ENCODE measurements at places on chromosomes 4 and X.
A peak's percentile ranks its signal among the peaks of the same experiment; 100 is the strongest.

DNA sequence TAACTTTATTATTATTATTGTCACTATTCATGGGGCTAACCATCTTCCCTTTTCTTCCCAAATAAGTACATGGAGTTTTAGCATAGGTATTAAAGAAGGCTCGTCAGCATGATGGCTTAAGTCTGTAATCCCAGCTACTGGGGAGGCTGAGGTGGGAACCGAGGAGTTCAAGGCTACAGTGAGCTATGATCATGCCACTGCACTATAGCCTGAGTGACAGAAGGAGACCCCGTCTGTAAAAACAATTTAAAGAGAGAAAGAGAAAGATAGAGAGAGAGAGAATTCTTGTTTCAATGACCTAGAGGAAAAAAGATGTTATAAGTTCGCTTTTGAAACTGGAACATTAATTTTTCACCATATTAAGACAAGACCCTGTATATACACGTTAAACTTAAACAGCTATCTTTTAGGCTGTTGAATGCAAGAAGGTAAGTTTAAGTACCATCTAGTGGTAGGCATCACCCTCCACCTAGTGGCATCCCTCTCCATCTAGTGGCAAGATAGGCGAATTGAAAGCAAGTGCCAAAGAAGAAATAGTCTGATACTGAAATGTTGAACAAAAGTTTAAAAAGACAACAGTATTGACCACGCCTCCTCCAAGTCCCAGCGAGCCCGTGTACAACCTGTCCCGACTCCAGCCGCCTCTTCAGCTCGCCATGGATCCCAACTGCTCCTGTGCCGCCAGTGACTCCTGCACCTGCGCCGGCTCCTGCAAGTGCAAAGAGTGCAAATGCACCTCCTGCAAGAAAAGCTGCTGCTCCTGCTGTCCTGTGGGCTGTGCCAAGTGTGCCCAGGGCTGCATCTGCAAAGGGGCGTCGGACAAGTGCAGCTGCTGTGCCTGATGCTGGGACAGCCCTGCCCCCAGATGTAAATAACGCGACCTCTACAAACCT lies 26.0 kb upstream of the YTHDC1 start:
- DNase-seq: peak; percentile 68

DNA sequence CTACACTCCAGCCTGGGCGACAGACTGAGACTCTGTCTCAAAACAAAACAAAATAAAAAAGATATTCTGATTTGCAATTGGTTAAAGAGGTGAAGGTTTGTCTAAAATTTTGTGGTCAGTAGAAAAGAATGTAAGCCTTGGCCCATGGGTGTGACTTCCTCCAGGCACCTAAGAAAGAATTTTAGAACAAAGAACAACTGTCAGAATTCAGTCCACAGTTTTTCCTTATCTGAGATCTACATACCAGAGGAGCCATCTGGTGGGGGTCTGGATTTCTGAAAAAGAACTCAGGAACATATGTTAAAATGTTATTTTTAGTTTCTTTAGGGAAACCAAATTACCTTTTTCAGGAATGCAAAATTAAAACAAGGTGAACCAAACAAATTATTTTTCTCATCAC lies 434.1 kb downstream of the ANKRD50 start:
- no peak for DNase-seq

GRCh38 chrX:40153345-40154249 lies 55.8 kb upstream of the BCOR start:
- peak; percentile 77 for DNase-seq

GRCh38 chr4:133178956-133179355 lies 29.9 kb downstream of the PCDH10 start:
- no peak for DNase-seq

GRCh38 chr4:159103384-159103990 lies 608 bp downstream of the RAPGEF2 start:
- DNase-seq: peak; percentile 35

GRCh38 chr4:67282749-67283148 lies 262.6 kb downstream of the CENPC start:
- no peak for DNase-seq

- DNase-seq: no peak
Observed at GRCh38 chr4:183333202-183333601, 11.0 kb upstream of the CLDN24 start.

- DNase-seq: no peak
Observed at GRCh38 chrX:16039363-16039762, 84.0 kb upstream of the GRPR start.

DNA sequence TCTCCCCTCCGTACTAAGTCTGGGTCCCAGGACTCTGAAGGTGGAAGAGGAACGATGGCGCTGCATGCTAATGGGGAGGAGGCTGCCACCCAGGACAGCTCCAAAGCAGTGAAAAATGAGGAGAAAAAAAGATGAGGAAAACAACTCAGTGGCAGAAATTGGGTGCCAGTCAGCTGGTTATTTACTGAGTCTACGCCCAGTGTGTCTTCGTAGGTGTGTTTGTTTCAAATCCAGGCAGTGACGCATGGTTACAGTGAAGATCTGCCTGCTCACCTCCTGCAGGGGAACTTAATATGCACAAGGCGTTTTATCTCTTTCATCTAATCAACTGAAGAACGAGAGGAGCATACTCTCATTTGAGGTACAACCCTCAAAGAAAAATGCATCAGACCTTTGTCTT lies 70.9 kb upstream of the FBXW7 start:
- no peak for DNase-seq

DNA sequence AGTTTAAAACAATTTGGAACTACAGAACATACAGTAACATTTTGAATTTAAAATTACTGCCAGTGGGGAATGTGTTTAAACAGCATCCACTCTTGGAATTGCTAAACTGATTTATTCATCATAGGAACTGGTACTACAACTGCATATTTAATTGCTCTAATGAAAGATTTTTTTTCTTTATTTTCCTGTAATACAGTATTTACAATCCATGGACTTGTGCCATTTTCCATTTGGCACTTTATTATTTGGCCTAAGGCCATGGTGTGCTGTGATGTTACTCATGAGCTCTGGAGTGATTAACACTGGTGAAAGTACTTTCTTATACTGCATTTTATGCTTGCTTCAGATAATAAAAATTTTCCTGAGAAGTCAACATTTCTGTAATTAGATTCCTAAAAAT lies 69.7 kb upstream of the NUDT6 start:
- DNase-seq: no peak

DNA sequence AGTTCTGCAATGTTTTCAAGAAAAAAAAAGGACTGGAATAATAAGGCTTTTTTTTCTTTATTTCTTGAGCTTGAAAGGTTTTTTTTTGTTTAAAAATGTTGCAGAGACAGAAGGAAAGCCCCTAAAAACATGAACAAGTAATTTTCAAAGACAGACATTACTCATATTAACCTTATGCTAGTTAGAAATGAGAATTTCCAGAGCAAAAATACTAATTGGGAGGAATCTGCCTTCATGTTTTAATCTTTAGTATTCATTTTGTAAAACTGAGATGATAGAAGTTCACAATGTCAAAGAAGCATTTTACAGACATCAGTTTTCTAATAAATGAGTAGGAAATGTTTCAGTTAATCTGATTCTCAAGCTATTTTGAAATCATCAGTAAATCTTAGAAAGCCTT lies 1805.3 kb downstream of the PCDH7 start:
- DNase-seq: no peak

- no peak for DNase-seq
Observed at GRCh38 chr4:40822420-40823166, 72.8 kb downstream of the NSUN7 start.

DNA sequence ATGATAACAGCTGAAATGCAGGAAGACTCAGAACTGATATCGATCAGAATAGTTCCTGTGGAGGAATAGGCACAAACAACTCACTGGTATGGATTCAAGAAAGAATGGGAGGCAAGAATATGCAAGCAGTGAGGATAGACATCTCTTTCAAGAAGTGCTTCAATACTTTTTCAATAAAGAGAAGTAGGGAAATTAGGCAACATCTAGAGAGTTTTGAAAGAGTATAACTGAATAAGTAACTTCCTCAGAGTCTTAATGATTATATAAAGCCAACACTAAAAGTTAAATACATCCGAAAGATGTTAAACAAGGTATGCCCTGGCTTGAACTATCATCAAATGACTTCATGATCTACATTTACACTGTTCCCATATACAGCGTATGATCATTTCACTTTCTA lies 1443.0 kb downstream of the PCDH7 start:
- DNase-seq: no peak

DNA sequence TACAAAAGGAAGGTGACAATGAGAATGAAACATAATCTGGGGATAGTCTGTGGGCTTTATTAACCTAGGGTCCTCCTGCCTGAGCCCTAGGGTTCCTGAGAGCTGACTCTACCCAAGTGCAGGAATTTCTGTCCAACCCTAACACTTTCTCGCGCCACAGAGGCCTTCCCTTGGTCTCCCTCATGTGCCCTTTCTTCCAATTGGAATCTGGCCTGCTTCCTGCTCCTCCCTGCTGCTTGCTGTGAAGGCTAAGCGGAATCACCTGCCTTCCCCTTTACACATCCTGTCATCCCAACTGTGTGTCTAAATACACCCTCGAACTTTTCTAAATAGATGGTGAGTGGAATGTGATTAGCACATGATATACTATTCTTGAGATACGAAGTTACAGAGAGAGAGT lies 5.9 kb downstream of the MAGEA11 start:
- DNase-seq: no peak

- no peak for DNase-seq
Observed at GRCh38 chr4:143296397-143297067, 40.1 kb upstream of the GAB1 start.

DNA sequence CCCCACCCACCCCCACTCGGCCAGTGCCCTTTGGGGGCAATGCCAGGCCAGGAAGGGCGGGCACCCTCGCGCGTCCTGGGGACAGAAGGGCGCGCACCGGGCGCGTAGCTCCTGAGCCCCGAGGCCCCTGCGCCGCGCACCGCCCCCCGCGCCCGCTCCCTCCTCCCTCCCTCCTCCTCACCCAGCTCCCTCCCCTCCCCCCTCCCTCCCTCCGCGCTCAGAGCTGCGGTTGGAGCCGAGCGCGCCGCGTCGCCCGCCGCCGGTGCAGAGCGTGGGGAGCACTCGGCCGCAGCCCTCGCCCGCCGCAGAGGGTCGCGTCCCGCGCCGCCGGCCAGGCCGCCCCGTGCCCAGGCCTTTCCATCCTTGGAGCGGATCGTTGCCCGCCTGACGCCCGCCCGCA lies at the start of gene ATP2B3:
Gene ATP2B3 (plus strand): TSS at position 220 of the 400 bp plus-strand sequence. CDS start 18,606 bp downstream, outside the sequence.
- no peak for DNase-seq

GRCh38 chrX:68365341-68365740 lies 68.0 kb downstream of the OPHN1 start:
- no peak for DNase-seq

DNA sequence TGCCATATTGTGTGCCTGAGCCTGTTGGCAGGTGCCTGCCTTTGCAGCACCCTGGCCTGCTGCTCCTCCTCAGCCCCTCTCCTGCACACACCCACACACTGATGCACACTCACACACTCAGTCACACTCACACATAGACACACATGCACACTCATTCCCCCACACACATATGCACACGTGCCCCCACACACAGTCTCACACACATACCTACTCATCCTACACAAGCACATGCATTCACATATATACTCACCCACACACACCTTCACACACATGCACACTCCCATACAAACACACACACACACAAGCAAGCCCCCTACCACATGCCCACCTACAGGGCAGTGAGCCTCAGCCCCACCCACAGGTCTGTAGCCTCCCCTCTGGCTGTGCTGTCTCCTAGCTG lies 245.0 kb downstream of the EVC2 start:
- no peak for DNase-seq

All from Peyer's patch (tissue), 4 donors.